ENCODE measurements at places on chromosomes 1 and 21.

DNA sequence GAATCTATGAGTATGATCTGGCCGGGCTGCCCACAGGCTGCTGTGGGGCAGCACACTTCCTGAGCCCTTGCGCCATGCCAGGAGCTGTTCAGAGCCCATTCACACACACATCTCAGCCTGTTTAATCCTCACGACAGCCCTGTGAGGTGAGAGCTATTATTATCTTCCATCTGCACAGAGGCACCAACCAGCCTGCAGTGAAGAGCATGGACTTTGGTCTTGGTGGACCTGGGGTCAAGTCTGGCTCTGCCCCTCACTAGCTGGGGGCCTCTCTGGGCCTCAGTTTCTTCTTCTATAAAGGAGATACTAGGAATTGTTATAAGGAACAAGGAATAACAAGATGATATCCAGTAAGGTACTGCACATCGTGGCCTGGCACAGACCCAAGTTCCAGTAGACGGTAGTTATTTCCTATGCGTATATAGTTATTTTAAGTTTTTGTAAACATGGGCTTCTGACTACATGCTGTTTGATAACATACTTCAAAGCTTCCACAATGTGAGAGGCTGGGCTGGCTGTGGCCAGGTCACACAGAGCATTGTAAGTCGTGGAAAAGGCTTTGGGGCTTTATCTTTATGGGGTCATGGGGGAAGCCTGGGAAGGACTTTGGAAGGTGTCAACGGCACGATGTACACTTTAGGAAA, 3.4 kb upstream of the PADI2 start:
- no peak for DNase-seq

DNA sequence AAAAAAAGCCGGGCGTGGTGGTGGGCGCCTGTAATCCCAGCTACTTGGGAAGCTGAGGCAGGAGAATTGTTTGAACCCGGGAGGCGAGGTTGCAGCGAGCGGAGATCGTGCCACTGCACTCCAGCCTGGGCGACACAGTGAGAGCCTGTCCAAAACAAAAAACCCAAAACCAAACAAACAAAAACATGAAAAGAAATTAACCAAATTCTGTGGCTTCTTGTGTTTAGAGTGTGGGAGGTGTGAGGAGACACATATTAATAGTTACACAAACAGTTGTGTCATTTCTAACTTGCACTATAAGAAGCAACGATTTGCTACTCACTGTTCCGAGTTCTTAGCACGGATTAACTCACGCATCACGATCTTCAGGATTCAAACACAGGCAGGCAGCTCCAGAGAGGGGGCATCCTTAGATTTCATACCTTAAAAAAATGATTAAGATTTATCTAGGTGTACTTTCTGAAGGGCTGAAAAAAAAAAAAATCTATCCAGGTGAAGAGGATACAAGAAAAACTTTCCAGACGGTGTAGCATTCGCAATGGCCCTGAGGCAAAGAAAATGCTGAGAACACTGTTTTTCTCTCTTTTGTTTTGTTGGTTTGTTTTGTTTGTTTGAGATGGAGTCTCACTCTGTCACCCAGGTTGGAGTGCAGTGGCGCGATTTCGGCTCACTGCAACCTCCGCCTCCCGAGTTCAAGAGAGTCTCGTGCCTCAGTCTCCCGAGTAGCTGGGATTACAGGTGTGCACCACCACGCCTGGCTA, 713 bp upstream of the HMGCL start:
- DNase-seq: no peak

DNA sequence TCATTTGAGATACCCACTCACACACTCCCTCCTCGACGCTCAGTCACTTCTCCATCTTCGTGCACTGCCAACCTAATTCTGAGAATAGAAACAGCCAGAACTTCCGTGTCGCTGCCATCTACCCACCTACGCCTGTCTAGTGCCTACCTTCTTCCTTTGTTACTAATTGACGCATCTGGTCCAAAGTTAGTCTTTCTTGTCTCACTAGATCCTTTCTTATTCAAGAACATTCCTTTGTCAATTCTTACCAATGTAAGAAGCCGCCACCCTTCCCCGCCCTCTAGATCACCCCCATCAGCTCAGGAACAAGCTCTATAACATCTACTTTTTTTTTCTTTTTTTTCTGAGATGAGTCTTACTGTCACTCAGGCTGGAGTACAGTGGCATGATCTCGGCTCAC, 3.7 kb downstream of the PADI6 start:
- DNase-seq: no peak

DNA sequence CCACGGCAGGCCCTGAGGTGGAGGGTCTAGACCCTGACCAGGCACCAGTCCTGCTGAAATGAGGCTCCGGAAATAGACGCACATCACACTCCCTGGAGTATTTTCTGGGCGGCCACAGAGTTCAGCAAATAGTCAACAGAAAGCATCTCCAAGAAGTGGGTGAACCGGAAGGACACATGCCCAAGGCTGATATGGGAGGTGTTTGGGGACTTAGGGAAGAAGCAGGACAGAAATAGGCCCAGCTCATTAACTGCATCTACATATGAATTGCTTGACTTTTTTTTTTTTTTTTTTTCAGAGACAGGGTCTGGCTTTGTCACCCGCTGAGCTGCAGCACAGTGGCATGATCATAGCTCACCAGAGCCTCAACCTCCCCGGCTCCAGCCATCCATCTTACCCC, 36.5 kb upstream of the GPR157 start:
- DNase-seq: no peak

DNA sequence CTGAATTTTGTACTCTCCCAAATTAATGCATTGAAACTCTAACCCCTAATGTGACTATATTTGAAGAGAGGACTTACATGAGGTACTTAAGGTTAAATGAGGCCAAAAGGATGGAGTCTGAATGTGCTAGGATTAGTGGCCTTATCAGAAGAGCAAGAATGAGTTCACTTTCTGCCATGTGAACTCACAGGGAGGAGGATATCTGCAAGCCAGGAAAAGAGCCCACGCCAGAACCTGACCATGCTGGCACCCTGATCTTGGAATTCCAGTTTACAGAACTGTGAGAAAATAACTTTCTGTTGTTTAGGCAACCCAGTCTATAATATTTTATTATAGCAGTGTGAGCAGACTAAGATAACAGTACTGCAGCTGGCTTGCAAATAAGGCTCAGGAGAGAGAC, 12.2 kb upstream of the FASLG start:
- no peak for DNase-seq

- no peak for DNase-seq
Observed at GRCh38 chr1:153478047-153478691, 17.7 kb upstream of the S100A7 start.

- no peak for DNase-seq
Observed at GRCh38 chr21:32351428-32351827, 41.4 kb downstream of the URB1 start.

DNA sequence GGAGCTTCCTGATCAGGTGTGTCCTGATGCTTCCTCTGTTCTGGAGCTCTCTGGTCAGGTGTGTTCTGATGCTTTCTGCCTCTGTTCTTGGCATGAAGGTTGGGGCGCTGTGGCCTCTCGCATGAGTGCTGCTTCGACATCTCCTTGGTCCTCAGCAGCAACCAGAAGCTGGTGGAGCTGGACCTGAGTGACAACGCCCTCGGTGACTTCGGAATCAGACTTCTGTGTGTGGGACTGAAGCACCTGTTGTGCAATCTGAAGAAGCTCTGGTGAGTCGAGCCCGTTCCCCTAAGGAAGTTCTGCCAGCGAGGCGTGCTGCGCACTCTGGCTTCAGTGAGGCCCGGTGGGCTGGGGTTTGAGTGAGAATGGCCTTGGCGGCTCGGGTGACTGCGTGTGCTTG, 18.0 kb downstream of the NLRP3 start:
- DNase-seq: no peak

DNA sequence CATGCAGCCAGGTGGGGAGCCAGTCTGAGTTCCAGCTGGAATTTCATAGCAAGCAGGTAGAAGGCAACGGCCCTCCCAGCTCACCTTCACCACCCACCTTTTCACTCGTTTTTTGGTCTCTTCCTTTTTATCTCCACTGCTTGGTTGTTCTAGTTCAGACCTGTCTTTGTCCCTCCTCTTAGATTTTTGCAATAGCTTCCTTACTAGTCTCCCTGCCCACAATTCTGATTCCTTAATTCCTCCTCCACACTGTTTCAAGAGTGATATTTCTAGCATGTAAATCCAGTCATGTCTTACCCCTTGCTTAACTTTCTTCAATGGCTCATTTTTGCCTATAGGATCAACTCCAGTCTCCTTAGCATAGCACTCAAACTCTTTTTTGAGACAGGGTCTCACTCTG, 119.6 kb downstream of the TMEM53 start:
- no peak for DNase-seq

- DNase-seq: no peak
Observed at GRCh38 chr21:41848958-41849580, 30.1 kb downstream of the PRDM15 start.

- no peak for DNase-seq
Observed at GRCh38 chr1:9905010-9905409, 5.1 kb downstream of the CTNNBIP1 start.

GRCh38 chr1:93648656-93649055, 33.0 kb downstream of the BCAR3 start:
- DNase-seq: no peak

- no peak for DNase-seq
Observed at GRCh38 chr1:240577095-240577494, 34.9 kb downstream of the GREM2 start.

DNA sequence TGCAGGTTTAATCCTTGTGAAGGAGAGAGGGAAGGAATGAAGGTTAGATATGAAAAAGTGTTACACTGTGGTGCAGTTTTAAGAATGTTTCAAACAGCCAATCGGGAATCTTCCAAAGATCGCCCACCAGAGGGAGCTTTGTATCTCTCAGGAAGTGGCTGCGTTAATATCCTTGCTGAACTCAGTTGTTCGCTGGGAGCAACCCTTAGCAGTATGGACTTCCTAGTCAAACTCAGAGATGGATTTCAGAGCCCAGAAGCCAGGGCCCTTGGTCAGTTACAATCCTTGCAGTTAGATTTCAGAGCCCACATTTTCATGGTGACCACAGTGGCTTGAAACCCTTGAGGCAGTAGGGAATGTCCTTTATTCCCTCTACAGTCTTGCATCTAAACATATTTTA, 136.2 kb downstream of the NTNG1 start:
- no peak for DNase-seq

GRCh38 chr21:41597811-41598231, 89.9 kb upstream of the TMPRSS2 start:
- no peak for DNase-seq

- no peak for DNase-seq
Observed at GRCh38 chr1:187626056-187626455, 797.3 kb downstream of the PLA2G4A start.

DNA sequence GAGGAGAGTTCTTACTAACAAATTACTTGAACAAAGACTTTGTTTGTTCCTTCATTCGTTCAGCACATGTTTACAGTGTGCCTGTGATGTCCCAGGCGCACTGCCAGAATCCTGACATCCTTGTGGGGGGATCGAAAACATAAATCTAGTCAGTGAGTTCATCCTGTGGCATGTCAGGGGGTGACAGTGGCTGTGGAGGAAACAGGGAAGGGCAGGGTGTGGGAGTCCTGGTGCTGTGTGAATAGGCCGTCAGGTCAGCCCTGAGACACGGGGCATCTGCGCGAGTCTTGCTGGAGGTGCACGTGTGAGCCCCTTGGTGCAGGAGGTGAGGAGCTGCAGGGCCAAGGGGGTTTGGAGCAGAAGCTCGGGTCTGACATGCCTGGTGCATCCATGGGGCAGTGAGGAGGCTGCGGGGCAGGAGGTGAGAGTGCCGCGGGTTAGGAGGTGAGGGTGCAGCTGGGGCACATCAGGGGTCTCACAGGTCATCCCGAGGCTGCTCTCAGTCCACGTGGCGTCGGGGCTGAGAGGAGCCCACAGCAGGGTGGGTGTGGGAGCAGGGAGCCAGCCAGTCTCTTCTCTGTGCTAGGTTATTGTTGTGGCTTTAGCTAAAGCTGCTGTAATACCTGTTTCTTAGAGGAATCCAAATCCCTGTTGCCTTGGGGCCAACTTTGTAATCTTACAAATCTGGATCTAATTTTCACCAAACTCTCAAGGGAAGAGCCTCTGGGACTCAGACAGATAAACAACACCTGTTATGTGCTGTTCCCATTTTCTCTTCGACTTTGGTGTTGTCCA, 93.4 kb downstream of the PCBP3 start:
- DNase-seq: no peak

DNA sequence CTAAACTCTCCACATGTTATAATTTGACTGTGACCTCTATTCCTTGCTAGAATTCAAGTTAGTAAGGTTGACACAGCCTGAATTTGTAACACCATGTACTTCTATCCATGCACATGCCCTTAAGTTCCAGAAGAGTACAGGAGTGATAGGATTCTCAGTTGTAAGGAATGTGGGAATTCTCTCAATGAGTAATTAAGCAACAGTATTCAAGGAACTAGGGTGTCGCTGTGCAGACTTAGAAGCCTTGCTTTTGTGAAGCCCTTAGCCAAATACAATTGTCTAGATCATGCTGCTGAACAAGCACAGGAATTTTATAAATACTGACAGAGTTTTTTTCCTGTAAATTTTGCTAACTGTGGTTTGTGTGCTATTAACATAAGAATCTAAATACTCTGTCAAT, 276.3 kb upstream of the PTBP2 start:
- DNase-seq: no peak

- no peak for DNase-seq
Observed at GRCh38 chr21:46079352-46080170, 18.4 kb upstream of the COL6A2 start.

- no peak for DNase-seq
Observed at GRCh38 chr1:180249725-180250498, 19.8 kb downstream of the LHX4 start.

- DNase-seq: no peak
Observed at GRCh38 chr1:107972391-107973180, 7.6 kb upstream of the VAV3 start.

DNA sequence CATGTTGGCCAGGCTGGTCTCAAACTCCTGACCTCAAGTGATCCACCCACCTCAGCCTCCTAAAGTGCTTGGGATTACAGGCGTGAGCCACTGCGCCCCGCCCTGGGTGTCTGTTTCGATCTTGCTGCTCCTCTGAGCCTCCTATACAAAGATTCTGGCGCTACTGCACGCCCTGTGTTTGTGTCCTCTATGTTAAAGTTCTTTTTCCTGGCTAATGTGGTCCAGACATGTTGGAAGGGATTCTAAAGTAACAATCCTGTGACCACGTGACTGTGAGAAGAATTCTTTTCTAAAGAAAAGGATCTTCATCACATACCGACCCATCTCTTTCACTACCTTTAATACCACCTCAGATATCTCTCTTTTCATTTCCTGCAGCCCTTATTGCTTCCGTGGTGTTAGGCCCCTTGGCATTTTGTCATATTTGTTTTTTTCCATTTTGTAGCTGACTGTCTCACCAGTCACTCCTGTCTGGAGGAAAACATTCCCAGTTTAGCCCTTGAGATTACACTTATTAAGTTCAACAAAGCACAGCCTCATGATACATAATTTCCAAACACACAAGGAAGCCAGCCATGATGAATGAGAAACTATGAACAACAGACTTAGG, 27.2 kb upstream of the ENO1 start:
- DNase-seq: no peak

- DNase-seq: no peak
Observed at GRCh38 chr1:217003355-217003754, 280.1 kb upstream of the ESRRG start.

Measured in activated gamma-delta T cell treated with anti-CD3 and anti-CD28 coated beads, Interleukin-2, amount 50 U/mL, for 16 hours (primary cell).